ENCODE measurements at places on chromosomes 2 and 18. TPM values are rescaled to one million over a fixed set of nuclear protein-coding genes. Genes with fewer than 3 reads are reported as not detected.

DQX1 gene
- polyA plus RNA-seq: 15.4 TPM

RAB27B gene
- 3.7 TPM for polyA plus RNA-seq

LRATD1 gene
- polyA plus RNA-seq: 41.0 TPM

ICOS gene
- 0.20 TPM for polyA plus RNA-seq

ZAP70 gene
- 1.5 TPM for polyA plus RNA-seq

- DNase-seq: no peak
These were observed 70.2 kb upstream of the ITM2C start for GRCh38 chr2:230794497-230794896.

ANKRD53 gene
- 1.3 TPM for polyA plus RNA-seq

DNA sequence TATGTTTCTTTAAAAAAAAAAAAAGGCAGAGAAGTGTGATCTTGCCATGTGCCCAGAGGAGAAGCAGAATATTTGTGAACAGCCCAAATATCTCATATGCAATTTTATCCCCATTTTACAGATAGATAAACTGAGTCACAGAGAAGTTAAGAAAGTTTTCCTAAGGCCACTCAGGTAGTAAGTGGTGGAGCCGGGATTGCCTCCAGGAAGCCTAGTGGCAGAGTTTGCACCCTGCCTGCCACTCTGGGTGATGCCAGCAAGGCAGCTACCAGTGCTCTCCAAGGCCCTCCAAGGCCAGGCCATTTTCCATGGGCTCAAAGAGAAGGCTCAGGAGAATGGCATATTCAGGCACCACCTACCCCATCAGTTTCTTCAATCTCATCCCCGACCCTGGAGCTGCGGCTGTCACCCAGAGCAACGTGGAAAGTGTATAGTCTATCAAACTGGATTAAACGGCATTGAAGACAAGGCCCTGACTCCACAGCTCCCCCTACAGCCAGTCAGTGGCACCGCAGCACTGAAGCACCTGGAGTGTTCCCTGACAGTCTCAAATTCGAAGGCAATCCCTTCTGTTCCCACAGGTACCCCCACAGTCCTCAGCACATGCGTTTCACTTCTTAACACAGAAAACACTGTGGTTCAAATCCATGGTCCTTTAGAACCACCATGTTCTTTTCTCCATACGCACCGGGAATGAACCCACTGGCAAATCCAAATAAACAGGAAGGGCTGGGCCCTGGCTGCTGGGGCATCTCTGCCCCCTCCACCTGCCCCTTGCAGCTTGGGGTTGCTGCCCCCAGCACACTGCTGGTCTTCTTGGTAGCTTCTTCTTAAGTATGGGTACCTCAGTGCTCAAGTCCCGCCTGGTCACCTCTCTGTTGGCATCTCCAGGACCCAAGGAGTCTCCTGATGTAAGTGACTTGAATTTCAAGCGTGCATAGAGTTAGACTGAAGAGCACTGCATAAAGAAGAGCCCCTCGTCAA is 175.3 kb downstream of the INHBB start:
- no peak for DNase-seq

DNA sequence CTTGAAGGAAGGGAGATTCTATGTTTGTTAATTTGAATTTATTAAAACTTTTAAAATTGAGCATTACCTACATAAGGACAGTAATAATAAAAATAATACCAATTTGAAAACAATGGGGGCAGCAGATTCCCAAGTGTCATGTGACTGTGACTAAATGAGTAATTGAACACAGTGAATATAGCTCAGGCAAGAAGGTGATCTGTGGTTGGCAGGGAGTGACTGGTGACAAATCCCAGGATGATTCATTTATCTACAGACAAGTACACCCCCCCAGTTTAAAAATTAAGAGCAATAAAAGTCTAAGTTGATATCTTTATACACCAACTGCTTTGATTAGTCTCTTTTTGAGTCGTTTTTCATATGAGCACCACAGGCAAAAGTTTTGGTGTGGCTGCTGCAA is 299.5 kb downstream of the ARHGAP15 start:
- DNase-seq: no peak

LGALSL gene
- polyA plus RNA-seq: 29.0 TPM

- DNase-seq: no peak
These were observed 111.9 kb upstream of the REG3A start for GRCh38 chr2:79271456-79271855.

DNA sequence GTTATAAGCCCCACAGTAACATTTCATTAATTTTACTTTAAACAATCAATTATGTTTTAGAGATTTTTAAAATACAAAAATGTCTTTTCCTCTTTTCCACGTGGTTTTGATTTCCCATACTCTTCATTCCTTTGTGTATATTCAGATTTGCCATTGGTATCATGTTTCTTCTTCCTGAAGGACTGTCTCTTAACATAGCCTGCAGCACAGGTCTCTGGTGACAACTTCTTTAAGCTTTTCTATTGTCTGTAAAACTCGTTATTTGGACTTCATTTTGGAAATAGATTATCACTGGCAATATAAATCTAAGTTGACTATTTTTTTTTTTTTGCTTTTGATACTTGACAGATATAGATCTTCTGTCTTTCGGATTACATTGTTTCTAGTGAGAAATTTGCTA is 115.2 kb upstream of the KLHL29 start:
- DNase-seq: no peak

GRCh38 chr2:109304731-109305470 is 175.9 kb downstream of the SH3RF3 start:
- DNase-seq: no peak

MYO7B gene
- 1.2 TPM for polyA plus RNA-seq

GRCh38 chr2:10550206-10551001 is 102.3 kb upstream of the ODC1 start:
- no peak for DNase-seq

ZBTB7C gene
- 12.5 TPM for polyA plus RNA-seq

DNA sequence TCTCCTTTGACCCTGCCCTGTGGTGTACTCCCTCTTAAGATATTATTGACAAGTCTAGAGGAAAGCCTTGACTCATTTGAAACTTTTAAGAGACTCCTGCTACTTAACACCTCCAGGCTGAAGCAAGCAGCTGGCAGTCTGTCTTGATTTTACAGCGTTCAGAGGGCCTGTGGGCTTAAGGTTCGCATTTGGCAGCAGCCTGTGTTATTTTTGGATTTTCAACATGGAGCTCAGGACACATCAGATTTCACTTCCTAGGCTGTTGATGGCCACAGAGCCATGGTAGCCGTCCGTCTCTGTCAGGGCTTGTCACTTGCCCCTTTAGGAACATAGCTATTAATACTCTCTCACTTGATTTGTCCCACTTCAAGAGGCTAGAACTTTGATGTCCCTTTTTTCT is 73.6 kb downstream of the VWA3B start:
- DNase-seq: peak; percentile 45

PDE1A gene
- polyA plus RNA-seq: 16.5 TPM

DNA sequence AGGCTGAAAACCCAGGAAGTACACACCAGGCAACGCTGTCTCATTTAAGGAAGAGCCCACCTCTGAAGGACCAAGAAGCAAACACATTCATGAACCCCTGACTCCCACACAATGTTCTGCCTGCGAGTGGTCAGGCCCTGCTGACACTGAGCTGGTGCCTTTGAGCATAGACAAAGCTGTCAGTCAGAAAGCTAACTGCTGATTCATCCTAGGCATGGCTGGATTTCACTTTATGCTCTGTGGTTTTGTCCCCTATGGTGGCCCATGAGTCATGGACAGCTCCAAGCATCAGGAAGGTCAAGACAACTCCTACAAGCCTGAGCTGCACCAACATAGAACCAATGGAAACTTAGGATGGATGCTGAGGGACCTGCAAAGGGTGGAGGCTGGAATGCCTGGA is 78.9 kb downstream of the UXS1 start:
- no peak for DNase-seq

DNA sequence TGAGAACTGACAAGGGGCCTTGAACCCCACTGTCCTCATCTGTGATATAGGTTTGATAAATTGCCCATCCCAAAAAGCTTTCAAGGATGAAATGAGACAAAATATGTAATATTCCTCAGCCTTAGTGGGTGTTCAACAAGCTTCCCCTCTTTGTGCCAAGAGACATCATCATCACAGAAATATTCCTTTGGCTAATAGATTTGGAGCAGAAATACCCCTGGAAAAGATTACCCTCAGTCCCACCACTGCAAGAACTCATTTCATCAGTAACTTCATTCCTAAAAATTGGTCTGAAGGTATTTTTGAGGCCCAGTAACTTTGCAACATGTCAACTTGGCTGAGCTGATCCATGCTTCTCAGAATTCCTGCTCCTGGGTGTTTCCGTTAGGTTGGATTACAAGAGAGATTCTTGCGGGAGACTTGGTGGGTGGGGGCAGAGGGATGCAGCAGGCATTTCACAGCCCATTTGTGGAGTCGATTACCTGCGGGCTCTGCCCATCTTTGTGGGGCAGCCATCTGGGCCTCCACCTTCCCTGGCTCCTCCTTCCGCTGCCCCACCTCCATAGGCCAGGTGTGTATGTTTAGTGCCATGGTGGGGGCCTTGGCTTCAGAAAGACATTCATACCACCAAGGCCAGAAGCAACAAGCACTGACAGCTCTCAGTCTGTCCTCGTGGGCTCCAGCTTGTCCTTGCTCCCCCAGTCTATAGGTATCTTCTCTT is 263.9 kb downstream of the GLI2 start:
- DNase-seq: peak; percentile 54

- peak; percentile 19 for DNase-seq
These were observed 93.7 kb downstream of the DYNAP start for GRCh38 chr18:54684784-54685183.

DNA sequence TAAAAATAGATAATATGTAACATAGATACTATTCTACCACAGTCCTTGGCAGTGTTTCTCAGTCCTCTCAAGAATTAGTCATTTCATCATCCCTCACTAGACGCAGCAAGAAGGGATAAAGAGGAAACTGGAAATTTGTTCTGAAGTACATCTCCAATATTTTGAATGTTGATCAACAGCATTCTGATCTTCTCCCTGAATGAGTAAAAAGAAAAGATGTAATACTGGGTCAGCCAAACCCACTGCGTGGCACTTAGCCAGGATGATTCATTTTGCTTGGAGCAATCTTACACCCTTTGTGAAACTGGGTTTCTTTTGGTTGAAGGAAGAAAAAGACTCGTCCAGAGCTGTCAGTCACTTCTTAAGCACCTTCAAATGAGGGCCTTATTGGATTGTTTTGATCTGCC is 54.1 kb downstream of the TAF1B start:
- peak; percentile 79 for DNase-seq

SERTAD2 gene
- polyA plus RNA-seq: 21.8 TPM

DNA sequence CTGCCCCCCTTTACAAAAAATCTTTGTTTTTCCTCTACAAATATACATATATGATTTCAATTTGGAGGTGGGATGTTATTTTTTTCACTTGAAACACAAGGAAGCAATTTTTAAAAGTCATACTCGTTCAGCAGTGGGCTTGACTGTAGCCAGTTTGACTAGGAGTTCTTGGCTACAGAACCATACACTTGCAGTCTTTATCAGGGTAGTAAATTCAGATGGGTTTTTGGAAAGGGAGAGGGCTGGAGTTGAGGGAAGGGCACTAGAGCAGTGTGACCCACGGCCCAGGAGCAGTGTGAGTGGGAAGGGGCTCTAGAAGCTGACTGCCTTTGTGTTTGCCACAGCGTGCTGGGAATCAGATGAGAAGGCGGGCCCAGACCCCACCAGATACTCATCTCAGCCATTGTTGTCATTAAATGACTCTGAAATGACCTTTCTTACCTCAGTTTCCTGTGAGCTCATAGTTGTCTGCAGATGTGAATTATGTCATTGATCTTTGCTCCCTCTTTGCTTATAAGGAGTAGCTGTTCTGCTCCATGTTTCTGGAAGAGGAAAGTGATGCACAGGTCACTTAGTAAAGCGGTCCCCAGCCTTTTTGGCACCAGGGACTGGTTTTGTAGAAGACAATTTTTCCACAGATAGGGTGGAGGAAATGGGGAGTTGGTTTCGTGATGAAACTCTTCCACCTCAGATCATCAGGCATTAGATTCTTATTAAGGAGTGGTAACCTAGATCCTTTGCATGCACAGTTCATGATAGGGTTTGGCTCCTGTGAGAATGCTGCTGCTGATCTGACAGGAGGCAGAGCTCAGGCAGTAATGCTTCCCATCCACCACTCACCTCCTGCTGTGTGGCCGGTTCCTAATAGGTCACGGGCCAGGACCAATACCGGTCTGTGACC is 116.8 kb downstream of the SPTBN1 start:
- no peak for DNase-seq

DNA sequence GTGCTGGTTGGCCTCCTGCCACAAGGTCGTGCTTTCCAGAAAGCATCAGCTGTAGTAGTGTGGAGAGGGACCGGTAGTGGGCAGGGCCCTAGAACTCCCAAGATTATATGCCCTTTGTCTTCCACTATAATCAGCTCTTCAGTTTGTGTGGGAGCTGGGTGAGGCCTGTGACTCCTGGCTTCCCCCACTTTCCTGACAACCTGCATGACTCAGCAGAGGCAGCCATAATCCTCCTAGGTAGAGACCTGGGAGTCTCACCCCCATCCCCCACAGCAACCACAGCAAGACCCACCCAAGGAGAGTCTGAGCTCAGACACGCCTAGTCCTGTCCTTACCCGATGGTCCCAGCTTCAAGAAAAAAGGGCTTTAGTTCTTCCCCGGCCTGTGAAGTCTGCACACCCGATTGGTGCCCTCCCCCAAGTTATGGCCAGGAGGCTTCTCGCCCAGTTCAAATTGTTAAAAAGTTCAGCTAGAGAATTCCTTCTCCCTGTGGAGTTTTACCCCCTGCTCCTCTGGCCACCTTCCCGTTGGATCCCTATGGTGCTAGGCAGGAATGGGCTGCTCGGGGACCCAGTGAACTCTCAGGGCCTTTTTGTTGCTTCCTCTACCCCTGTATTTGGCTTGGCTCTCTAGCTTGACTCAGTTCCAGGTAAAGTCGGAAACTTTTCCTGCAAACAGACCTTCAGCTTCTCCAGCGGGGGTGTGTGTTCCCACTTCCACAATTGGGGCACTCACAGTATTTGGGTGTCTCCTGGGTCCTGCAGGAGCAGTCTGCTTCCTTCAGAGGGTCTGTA is 57.8 kb upstream of the FAM237A start:
- no peak for DNase-seq

DNA sequence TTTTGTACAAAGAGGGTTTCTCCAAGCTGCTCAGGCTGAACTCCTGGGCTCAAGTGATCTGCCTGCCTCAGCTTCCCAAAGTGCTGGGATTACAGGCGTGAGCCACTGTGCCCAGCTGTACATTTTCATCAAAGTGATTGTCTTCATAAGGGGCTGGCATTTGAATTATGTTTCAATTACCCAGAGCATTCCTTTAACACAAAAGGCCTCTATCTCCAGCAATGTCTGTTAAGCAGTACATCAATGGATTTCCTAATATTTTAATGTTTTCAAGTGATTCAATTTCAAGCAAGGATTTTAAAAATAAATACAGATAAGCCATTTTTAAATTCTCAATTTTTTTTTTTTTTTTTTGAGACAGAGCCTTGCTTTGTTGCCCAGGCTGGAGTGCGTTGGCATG is 50.9 kb upstream of the AP1S3 start:
- DNase-seq: no peak

- no peak for DNase-seq
These were observed 56.7 kb upstream of the ZNF236 start for GRCh38 chr18:76765649-76766048.

DCDC2C gene
- polyA plus RNA-seq: 0.17 TPM

- no peak for DNase-seq
These were observed 259.1 kb downstream of the SS18 start for GRCh38 chr18:25831301-25831701.
